ENCODE measurements at places on chromosomes 12 and 14. TPM values are rescaled to one million over a fixed set of nuclear protein-coding genes. Genes with fewer than 3 reads are reported as not detected.

DNA sequence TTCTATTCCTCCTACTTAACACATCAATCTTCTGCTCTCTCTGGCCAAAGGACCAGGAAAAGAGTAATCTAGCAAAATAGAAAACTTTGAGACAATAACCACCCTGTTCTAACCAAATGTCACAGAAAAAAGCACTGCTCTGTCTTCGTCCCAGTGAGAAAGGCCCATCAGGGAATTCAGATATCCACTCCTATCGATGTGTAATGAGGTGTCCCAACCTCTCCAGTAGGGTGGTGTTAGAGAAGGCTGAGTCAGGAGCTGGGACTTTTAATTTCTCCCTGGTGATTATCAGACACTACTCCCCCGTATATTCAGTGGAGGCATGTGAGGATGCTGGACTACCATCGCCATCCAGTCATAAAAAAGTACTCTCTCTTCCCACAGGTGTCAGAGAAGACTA lies 130.3 kb downstream of the TMTC3 start:
- DNase-seq: no peak

GRCh38 chr14:61528591-61529021 lies 166.7 kb upstream of the HIF1A start:
- DNase-seq: no peak

DNA sequence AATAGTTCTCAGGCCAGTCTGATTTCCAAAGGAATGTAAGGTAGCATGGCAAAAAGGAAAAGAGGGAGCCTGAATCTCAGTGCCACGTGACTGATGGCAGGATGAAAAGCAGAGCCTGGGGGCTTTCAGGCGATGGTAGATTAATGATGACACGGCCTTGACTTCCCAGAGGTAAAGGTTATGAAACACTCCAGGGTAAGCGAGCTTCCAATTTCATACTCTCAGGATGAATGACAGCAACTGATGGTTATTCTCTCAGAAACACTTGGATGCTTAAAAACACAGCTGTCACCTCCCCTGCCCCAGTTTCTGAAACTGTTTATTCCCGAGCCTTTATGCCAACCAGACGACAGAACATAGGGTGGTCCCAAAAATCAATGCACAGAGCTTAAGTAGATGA lies 28.8 kb downstream of the GDF11 start:
- no peak for DNase-seq

GRCh38 chr12:21786041-21786531 lies 11.6 kb upstream of the KCNJ8 start:
- DNase-seq: no peak

DNA sequence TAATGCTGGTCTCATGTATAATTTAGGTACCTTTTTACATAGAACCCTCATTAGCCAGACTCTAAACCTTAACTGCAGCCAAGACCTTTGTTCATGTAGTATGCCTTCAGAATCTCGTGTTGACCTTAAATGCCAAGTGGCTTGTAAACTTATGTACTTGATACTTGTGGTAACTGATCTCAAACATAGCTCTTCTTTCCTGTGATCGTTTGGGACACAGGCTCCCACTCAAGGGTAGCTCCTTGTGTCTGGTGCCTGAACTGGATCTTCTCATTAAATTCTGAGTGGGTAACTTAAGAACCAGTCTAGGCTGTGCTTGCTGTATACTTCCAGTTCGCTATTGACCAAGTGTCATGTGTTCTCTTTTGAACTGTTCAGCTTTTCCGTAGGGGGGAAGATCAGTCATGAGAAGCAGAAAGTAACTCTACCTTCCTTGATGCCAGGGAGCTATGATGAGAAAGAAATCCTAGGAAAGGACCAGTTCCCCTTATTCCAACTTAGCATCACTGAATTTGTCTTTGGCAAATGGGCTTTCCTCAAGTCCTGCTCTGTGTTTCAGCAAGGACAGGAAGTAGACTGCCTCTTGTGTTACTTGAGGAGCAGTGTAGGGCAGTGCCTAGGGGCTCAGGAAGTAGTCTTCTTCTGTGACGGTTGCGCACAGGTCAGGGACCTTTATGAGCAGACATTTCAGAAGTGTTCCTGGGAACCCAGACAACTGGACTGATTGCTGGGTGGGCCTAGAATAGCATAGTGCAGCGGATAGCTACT lies 2.5 kb downstream of the LGALS3 start:
- no peak for DNase-seq

GRCh38 chr12:115771065-115771464 lies 506.4 kb downstream of the MED13L start:
- DNase-seq: no peak

GRCh38 chr12:104622928-104623327 lies 166.2 kb downstream of the CHST11 start:
- no peak for DNase-seq

Gene GYS2
- not detected for total RNA-seq

Gene NINJ2
- 2.6 TPM for total RNA-seq
